ENCODE measurements at places on chromosomes 16 and 17.

DNA sequence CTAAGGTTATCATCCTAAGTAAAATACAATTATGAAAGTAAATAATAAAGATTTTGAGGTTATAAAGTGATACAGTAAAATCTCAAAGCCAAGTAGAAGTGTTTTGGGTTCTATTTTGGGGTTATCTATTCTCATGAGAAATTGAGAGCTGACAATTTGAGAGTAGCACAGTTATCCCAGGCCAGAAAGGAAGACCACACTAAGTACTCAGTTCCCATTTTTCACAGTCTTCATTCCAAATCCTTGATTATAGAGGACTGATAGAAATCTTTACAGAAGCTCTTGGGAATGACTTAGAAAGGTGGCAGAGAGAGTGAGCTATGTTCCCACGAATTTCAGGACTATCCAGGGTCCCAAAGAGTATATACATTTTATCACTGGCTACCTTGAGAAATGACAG, 4.6 kb downstream of the GFOD2 start:
- no peak for DNase-seq

DNA sequence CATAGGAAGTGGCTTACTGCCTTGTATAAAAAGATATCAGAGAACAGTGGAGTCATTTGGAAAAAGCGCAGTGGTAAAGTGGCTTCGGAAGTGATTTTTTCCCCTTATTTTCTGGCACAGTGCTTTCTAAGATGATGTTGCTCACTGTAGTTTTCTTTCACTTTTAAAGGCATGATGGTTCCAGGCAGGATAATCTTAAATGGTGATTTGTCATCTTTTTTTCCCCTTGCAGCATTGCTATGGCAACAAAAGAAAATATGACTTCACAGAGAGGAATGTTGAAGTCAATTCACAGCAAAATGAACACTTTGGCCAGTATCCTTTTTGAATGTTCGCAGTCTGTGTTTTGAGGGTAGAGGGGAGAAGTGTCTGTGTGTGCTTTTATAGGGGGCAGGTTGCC, 42.5 kb downstream of the GOSR1 start:
- DNase-seq: peak; percentile 59

- no peak for DNase-seq
Observed at GRCh38 chr16:19860166-19861041, 24.2 kb downstream of the GPRC5B start.

GRCh38 chr16:57315416-57315815, 30.9 kb upstream of the PLLP start:
- peak; percentile 43 for DNase-seq

DNA sequence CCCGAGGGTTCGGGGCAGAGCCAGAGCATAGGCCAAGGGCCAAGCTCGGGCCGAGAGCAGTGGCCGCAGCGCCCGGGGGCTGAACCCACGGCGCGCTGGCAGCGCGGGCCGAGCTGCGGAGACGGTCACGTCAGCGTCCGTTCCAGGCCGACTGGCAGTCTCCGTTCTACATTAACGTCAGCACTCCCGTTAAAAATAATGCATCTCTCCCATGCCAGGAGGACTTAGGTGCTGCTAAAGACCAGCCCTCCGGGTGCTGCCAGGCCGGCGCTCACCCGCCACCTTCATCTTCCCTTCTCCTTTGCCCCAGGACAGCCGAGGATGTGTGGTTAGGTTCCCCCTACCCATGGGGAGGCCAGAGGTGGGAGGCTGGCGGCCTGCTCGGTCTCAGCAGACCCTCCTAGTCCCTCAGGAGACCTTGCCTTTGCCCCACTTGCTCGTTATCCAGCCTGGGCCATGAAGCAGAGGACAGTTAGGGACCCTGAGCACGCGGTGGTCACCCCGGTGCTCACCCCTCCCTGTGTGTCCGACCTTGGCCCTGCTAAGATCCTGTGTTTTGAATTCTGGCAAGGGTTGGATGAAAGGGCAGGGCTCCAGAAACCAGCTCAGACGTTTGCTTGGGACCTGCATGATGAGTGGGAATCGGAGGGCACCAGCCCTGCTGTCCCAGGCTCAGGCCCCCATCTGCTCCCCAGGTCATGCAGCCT, 572 bp downstream of the MPG start:
- no peak for DNase-seq
